ENCODE measurements at places on chromosomes 1 and 21.

GRCh38 chr1:184270556-184270955 is 116.3 kb upstream of the C1orf21 start:
- no peak for DNase-seq

GRCh38 chr1:183450093-183450492 is 22.2 kb upstream of the SMG7 start:
- no peak for DNase-seq

DNA sequence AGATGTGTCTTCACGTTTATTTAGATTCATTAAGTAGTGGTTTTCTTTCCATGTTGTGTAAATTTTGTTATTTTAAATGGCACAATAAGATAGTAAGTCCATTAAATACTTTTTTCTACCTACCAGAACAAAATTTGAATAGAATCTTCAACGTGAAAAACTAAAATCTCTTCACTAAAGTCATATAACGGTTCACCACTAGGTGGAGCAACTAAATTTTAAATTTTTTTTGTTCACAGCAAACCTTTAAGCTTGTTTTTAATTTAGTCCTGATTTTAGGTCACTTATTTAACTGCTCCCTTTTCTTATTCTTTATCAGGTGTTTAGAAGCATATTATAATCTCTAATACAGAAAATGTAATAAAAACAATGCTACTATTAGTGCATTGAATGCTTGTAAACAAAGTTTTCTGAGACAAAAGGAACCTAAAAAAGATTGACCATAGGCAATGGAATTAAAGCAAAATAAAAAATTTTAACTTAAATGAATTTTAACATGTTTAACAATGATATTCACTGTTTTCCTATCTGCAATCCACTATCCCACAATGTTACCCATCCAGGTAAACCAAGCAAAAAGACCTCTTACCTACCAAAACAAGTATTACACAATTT is 28.3 kb upstream of the PKN2 start:
- DNase-seq, result no peak

GRCh38 chr1:203380420-203381150 is 29.7 kb upstream of the FMOD start:
- DNase-seq, result no peak

GRCh38 chr1:99749504-99750347 is 16.7 kb downstream of the FRRS1 start:
- no peak for DNase-seq

DNA sequence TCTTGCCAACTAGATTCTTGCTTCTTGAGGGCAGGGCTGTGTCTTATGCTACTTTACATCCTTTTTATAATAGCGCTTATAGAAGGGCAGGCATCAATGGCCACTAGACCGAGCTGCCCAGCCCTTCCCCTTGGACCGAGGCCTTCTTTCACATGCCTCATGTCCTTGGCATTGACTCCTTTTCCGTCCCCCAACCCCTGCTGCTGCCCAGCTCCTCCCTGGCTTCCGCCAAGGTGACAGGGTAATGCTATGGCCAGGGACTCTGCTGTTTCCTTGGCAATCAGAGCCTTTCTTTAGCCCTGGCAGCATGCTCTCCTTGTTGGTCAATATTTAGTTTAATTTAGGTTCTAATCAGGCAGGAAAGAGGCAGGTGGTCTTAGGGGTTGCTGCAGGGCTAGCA is 48.2 kb downstream of the DDX20 start:
- no peak for DNase-seq

- DNase-seq, result no peak
These were observed 2.8 kb downstream of the SKI start for GRCh38 chr1:2230781-2231531.

- DNase-seq, result no peak
These were observed 35.7 kb upstream of the CLSTN1 start for GRCh38 chr1:9859281-9860014.

- no peak for DNase-seq
These were observed 84.4 kb downstream of the SGIP1 start for GRCh38 chr1:66618390-66618789.

- peak; percentile 26 for DNase-seq
These were observed 4.8 kb downstream of the PHACTR4 start for GRCh38 chr1:28374297-28374696.

DNA sequence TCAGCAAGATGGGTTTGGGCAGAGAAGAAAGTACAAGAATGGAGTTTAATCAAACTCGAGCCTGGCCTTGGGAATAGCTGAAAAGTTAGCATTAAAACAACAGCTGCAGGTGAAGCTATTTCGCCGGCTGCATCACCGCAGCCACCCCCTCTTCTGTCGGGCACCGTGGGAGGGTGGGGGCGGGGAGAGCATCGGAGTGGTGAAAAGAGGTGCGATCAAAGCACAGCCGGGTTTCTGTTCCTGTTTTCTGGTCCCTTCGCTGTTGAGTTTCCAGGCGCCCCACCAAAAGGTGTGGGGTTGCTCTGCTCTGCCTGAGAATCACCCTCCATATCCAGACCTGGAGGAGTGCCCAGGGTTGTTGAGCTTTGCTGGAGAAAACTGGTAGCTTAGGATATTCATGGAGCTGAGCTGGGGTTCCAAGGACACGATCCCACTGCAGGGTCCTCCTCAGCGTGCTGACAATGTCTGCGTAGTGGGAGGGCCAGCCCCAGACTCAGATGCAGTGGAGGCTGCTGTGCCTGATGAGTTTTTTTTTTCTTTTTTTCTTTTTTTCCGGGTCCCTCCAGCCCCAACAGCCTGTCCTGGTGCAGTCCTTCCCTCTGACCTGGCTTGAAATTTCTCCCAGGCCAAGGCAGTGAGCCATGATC is 127.5 kb upstream of the C1orf174 start:
- DNase-seq, result no peak

DNA sequence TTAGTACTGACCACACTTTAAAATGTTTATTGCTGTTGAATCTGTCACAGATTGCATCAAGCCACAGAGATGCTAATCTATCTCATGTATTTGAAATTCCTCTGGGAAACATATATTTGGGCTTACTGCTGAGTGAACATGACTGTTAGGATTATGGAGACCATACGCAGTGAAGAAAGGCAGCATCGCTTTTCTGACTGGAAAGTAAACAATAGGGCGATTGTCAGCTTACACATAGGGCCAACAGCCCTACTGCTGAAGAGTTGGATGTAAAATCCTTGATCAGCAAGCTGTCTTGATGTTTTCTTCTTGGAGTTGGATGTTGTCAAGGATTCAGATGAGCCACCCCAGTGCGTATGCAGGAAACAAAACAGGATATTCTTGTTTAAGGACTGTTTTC is 368.7 kb upstream of the ADGRL2 start:
- no peak for DNase-seq

DNA sequence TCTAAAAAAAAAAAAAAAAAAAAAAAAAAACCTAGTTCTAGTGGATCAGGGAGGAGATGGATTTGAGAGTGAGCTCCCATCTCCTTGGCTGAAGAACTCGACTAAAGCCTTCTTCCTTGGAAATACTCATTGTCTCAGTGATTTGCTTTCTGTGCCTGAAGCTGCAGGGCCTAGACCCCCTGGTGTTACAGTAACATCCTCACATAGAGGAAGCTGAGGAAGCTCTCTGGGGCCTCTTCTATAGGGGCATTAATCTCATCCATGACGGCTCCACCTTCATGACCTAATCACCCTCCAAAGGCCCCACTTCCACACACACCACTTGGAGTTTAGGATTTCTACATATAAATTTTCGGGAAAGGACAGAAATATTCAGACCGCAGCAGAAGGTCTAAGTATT is 95.9 kb upstream of the ETS2 start:
- no peak for DNase-seq

- DNase-seq, result no peak
These were observed 130.9 kb upstream of the AJAP1 start for GRCh38 chr1:4523551-4523950.

DNA sequence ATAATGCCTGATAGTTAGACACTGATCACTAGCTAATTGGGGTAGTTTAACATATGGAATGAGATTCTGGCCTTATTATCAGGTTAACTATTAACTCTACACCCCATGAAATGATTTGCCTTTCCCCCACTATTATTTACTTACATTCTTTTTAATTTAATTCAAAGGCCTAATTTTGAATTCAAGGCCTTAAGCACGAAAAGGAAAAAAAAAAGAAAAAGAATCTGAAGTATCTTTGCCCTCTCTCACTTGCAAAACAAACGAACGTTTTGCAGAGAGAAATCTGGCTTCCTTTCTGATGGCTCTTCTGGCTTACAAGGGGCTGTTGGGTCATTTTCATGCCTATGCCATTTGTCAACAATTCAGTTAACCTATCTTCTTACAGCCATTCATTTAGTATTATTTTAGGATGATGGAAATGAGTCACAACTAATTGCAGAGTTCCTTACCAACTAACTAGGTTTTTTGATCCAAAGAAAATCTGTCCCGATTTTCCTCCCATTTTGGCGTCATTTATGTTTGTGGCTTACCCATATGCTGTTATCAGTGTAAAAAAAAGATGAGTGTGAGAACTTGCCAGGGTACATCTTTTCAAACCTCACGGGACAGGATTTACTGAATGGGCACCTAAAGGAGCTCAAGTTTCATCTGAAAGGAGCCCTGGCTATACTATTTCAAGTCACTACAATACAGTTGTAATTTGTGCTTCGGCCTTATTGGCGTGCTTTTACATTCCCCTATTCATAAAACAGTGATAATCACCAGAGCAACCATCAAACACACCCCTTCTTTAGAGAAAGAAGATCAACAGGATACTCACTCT is 1.9 kb upstream of the ERRFI1 start:
- no peak for DNase-seq

DNA sequence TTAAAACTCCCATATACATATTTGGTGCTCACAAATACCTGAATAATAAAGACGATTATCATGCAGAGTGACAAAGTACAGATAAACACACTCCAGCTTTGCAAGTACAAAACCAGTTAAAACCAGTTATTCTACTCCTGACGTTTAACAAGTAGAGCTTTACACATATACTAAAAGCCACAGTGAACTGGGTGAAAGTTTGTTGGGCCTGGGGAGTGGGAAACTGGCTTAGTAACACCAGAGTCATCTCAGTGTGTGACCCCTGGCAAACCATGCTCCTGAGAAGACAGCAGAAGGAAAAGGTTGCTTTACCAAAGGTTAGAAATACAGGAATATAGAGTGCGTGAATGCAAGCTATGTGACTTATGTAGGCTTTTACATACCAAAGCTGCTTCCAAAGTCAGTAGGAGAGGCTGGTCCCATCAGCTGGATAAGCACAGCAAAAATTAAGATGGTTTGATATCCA is 148.1 kb downstream of the NRIP1 start:
- DNase-seq, result peak; percentile 68

DNA sequence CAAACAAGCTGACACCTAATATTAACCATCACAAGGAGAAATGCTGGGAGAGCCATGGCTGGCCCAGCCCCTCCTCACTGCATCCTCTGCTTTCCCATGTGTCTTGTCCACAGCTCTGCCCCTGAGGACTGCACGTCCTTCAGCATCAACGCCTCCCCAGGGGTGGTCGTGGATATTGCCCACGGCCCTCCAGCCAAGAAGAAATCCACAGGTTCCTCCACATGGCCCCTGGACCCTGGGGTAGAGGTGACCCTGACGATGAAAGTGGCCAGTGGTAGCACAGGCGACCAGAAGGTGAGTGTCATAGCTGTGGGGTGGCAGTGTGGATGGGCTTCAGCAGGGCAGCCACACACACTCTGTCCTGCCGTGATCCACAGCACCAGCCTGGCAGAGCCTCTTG is 22.9 kb downstream of the PADI4 start:
- DNase-seq, result no peak

DNA sequence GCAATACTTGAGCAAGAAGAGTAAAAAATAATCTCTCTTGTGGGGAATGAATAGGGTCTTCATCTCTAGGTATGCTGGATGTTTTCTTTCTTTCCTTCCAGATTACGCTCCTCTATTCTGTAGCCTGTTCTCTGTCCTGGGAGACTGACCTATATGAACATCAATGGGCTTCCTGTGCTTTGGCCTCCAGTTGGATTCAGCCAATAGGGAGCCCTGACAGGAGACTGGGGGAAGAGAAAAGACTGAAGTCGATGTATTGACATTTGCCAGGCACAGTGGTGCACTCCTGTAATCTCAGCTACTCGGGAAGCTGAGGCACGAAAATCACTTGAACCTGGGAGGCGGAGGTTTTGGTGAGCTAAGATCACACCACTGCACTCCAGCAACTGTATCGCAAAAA is 17.6 kb downstream of the SEMA6C start:
- peak; percentile 5 for DNase-seq

GRCh38 chr1:82478916-82479315 is 678.2 kb downstream of the ADGRL2 start:
- DNase-seq, result no peak

Data from T47D (cell line).